ENCODE measurements at places on chromosomes 4 and X.

- no peak for DNase-seq
These were observed 7.4 kb downstream of the SNCA start for GRCh38 chr4:89829470-89830138.

GRCh38 chr4:180372691-180373090, 1870.5 kb upstream of the TENM3 start:
- DNase-seq, result no peak

GRCh38 chr4:70877556-70877955, 24.6 kb upstream of the MOB1B start:
- no peak for DNase-seq

DNA sequence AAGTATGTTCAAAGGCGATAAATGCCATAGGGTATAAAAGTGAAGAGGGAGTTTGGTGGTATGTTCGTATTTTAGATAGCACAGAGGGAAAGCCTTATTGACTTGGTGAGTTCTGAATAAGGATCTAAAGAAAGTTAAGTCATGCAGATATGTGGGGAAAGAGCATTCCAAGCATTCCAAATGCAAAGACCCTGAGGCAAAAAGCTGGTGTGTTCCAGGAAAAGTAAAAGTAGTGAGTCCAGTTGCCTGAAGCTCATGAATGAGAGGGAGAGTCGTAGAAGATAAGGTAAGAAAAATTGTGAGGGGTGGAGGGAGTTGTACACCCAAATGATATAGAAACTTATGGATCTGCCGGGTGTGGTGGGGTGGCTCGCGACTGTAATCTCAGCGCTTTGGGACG, 426.7 kb downstream of the RPA4 start:
- no peak for DNase-seq

DNA sequence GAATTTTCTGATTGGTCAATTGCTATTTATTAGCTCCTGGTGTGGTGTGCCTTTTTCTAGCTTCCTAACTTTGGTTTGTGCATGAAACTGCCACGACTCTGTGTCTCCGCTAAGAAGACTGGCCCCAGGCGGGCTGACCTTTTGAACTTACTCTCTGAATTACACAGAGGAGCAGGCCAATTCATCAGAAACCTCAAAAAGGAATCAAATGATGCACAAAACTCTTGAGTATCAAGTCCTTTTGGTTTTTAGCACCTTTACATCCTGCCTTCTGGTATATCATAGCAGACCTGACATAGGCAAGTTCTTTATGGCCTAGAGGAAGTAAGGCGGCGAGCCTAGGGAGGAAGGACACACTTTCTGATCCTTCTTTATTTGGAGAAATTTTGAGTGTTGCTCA, 17.6 kb downstream of the TKTL1 start:
- DNase-seq, result no peak

DNA sequence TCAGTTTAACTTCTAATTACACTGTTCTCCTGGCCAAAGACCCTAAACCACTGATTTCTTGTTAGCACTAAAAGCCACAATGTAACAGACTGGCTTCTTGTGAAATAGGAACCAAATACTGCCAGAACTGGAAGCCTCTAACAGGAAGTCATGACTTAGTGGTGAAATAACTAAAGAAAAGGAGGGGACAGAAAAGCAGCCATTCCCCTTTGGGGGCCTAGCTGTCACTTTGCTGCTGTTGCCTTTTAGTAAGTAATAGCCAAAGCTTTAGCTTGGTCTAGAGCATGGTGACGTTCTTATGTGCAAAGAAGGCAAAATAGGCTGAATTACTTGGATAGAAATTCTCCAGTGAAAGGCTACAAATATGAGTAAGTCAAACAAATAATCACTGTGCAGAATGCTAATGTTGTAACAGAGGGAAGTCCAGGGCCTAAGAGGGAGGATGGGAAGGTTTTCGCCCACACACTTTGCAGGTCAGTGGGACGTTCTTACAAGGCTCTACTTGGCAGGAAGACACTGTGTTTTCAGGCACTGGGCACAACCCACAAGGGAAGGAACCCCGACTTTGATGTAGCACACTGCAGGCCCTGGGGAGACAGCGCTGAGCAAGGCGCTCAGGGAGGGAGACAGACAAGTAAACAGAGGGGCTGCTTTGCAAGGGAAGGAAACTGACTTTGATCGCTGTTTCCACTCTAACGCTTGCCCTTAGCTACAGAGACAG, 16.7 kb downstream of the GAB3 start:
- DNase-seq, result no peak

- no peak for DNase-seq
These were observed 20.2 kb upstream of the CTSO start for GRCh38 chr4:155973639-155974475.

GRCh38 chrX:119121341-119121740, 6.3 kb downstream of the KIAA1210 start:
- DNase-seq, result no peak

DNA sequence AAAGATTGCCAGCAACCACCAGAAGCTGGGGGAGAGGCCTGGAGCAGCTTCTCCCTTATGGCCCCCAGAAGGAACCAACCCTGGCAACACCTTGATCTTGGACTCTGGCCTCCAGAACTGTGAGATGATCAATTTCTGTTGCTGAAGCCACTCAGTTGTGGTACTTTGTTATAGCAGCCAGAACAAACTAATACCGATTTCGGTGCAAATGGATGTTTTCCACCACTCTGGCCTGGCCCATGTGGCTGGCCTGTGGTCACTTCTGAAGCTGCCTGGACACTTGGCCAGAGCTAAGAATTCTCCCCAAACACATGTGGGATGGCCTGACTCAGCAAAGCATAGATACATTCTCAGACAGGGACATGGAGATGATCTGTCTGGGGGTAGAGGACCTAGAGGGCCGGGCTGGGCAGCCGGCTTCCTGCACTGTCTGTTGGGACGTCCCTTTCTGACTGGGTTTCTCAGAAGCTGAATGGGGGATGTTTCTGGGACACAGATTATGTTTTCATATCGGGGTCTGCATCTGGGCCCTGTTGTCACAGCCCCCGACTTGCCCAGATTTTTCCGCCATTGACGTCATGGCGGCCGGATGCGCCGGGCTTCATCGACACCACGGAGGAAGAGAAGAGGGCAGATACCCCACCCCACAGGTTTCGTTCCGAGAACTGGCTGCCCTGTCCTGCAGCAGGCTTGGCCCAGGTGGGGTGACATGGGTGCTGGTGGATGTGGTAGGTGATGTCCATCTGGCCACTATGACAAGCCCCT, 4.1 kb downstream of the FOXP3 start:
- DNase-seq, result no peak

All from LoVo (cell line).